ENCODE measurements at places on chromosomes 5 and 9.

DNA sequence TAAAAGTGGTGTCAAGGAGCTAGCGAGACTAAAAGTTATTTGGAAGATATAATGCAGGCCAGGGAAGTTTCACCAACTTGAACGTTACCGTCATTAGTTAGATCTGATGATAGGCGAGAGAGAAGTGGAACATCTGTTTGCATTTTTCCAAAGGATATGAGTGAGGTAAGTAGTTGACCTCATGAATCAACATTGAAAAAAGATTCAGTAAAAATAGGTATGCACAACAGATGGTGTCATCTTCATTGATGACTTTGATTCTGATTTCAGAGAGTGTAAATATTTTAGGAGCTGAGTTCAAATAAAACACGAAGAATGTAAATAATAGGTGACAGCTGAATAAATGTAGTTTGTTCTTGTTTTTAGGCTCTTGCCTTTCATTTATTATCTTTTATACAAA is 998.9 kb upstream of the CDH6 start:
- DNase-seq, result no peak

DNA sequence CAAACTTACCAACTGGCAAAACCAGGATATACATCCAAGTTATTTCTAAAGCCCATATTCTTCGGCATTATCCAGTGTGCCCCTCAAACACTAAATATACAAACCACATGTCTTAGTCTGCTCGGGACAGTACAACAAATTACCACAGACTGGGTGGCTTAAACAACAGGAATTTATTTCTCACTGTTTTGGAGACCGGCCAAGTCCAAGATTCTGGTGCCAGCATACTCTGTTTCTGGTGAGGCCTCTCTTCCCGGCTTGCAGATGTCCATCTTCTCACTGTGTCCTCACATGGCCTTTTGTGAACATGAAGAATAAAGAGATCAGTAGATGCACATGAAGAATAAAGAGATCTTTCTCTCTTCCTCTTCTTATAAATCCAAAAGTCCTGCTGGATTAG is 12.9 kb upstream of the SLCO6A1 start:
- no peak for DNase-seq

- no peak for DNase-seq
Observed at GRCh38 chr5:52269401-52269800, 518.3 kb upstream of the ITGA1 start.

- DNase-seq, result no peak
Observed at GRCh38 chr9:109560470-109561132, 62.5 kb upstream of the PTPN3 start.

DNA sequence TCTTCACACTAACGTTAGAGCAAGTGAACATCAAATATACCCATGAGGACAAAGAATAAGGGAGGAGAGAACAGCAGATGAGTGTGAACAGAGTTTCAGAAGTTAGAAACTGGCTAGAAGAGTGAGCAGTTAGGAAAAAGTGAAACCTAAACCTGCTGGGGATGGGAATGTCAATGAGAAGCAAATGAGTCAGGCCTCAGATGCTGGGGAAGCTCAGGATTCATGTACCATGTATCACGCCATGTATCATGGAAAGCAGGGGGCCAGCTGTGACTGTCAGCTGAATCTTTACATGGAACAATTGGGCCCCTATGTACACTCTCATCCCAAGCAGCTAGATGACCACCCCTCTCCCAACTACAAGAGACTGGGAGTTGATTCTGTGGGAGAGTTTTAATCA is 16.2 kb downstream of the GDF9 start:
- no peak for DNase-seq

DNA sequence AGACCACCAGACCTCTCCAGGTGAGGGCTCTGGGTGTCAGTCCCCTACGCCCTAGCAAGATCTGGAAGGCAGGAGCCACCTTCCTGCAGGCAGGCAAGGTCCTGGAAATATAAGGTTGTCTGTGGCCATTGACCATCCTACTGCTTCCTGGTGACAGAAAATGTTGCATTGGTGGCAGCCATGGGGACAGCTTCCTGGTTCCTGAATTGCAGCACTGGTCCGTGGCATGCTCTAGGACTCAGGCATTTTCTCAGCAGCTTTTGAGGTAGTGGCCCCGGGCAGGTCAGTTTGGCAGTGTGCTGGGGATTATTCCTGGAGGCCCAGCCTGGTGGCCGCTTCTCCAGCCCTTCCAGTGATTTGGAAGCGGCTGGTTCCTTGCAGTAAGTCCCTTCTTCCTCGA is 36.6 kb upstream of the KCNMB1 start:
- DNase-seq, result no peak

DNA sequence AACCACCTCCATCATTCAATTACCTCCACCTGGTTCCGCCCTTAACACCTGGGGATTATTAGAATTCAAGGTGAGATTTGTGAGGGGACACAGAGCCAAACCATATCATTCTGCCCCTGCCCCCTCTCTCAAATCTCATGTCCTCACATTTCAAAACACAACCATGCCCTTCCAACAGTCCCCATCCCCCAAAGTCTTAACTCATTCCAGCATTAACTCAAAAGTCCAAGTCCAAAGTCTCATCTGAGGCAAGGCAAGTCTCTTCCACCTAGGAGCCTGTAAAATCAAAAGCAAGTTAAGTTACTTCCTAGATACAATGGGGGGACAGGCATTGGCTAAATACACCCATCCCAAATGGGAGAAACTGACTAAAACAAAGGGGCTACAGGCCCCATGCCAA is 18.8 kb downstream of the PSIP1 start:
- DNase-seq, result no peak

- DNase-seq, result no peak
Observed at GRCh38 chr5:178423901-178424809, 166.0 kb downstream of the COL23A1 start.

GRCh38 chr5:146507428-146507827 is 8.6 kb downstream of the GPR151 start:
- DNase-seq, result no peak

DNA sequence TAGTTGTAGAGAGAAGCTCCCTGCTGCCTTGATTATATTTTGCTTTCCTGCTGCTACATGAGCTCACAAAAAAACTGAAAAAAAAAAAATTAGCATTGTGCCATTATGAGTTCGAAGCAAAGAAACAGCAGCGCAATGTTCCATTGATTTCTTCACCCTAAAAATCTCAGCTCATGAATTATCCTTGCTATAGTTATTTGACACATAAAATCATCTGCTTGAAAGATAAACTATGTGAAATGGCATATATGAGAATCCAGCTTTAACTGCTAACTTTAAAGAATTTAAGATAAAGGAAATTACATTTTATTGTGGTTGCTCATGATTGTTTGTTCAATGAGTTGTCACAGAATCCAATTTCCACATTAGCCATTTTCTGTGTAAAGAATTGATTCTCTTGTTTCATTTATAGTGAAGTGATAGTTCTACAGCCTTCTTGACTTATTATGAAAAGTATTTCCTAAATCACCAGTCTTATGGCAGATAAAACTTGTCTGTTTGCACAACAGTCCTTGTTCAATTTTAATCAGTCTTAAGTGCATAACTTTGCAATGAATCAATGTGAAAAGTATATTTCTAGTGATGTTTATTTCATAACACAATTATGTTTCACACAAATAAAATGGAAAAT is 1275.0 kb upstream of the CDH9 start:
- DNase-seq, result no peak

GRCh38 chr5:67897980-67898379 is 317.6 kb upstream of the PIK3R1 start:
- no peak for DNase-seq

- no peak for DNase-seq
Observed at GRCh38 chr9:122263699-122264349, 816 bp downstream of the RBM18 start.

- DNase-seq, result no peak
Observed at GRCh38 chr9:89483592-89484474, 14.1 kb downstream of the SEMA4D start.

- no peak for DNase-seq
Observed at GRCh38 chr9:134915046-134915985, 2.4 kb downstream of the FCN1 start.

- no peak for DNase-seq
Observed at GRCh38 chr5:1781726-1782384, 17.8 kb downstream of the MRPL36 start.

GRCh38 chr9:106893088-106893487 is 30.1 kb downstream of the ZNF462 start:
- no peak for DNase-seq

DNA sequence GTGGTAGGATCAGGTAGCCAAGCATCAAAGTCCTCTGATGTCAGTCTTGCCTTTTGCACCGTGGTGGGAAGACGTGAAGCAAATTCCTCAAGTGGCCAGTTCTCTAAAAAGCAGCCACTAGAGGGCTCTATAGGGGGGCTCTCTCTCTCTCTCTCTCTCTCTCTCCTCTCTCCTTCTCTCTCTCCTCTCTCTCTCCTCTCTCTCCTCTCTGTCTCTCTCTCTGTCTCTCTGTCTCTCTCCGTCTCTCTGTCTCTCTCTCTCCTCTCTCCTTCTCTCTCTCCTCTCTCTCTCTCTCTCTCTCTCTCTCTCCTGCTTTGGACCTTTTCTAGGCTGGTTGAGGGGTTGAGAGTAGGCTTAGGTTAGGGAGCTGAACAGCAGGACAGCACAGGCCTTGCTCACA is 13.9 kb upstream of the OSMR start:
- no peak for DNase-seq

DNA sequence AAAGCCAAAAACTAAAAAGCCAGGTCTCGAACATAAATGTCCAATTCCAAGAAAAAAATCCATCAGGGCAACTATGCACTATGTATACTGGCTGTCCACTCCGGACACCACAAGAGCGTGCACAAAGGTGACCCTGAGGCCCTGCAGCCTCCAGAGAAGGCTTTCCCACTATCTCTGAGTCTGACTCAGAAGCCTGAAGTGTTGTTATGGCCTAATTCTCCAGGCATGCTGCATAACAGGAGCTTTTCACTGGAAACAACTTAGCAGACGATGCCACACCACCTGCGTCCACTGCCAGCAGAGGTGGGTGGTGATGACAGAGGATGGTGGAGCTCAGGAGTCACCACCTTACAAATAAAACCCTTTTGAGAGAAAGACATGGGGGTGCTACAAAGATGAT is 63.7 kb downstream of the HABP4 start:
- DNase-seq, result no peak

DNA sequence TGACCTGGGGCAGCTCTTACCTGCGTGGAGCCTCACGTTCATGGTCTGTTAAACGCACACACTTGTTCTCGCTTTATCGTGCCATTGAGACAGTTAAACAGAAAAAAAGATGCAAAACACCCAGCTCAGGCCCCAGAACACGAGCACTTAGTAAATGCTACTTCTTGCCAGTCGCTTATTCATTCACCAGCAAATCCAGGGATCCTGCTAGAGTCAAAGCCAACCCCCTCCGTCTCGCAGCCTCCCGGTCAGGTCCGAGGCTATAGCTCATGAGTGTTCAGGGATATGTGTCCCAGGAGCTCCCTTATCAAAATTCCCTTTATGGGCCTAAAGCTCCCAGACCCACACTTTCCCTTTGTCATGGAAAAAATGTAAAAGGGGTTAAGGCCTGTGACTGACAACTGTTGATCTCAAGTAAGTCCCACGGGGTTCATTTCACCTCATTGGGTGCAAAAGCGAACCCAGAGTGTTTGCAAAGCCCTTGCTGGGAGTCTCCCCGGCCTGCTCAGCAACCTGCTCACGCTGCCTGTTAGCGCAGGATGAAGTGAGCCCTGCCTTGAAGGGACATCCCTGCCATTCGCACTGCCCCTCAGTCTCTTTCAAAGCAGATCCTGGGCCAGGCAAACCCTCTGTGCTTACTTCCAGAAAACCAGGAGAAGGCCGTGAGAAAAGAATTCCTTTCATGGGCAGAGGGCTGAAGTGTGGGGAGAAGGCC is 40.7 kb downstream of the HRH2 start:
- DNase-seq, result no peak

GRCh38 chr9:115513148-115513547 is 395.2 kb upstream of the TNC start:
- DNase-seq, result no peak

DNA sequence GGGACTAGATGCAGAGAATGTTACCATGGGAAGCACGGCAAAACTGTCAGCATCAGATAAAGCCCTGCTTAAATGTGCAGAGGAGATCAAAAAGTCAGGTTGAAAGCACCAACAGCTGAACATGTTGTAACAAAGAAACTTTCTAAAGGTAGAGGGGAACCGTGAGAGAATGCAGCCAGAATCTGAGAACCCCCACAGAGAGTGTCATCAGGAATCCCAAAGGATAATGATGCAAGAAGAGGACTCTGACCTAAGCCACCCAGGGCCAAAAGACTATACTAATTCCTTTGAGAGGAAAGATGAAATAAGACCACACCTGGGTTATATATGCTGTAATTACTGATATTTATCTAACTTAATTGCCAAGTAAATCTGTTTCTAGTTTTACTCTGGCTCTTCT is 116.6 kb downstream of the PCSK1 start:
- no peak for DNase-seq

DNA sequence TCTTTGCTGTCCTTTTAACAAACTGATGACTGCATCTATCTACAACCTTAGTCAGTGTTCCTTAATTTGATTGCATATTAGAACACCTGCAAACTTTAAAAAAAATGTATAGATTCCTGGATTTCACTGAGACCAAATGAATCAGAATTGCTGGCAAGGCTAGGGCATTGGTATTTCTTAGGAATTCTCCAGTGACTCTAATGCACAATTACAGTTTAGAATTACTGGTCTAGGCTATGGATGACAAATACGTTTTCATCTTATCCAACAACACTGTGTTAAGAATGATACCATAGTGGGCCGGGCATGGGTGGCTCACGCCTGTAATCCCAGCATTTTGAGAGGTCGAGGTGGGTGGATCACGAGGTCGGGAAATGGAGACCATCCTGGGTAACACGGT is 545.9 kb upstream of the RIOK2 start:
- no peak for DNase-seq

- DNase-seq, result no peak
Observed at GRCh38 chr5:143456952-143457547, 53.6 kb upstream of the NR3C1 start.

DNA sequence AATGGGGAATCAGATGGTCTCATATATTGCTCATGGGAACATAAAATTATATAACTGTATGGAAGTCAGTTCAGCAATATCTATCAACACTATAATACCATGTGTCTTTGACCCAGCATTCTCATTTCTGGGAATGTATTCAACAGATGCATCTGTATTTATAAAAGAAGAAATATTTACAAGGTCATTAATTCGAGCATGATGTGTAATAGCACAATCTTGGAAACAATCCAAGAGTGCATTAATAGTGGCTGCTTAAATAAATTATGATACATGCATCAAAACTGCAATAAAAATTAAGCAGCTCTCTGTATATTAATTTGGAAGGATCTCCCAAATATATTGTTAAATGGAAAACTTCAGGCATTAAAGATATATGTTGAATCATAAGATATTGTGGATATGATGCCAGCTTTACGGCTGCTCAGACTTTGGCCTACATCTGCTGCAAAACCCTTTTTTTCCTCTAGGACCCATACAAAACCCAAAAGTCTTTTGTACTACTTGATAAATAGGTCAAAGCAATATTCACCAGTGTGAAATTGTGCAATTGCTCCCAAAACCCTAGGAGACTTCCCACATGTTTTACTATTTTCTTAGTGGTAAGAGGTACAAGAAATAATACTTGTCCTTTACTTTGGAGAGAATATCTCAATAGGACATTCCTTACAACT is 45.3 kb upstream of the ISOC1 start:
- no peak for DNase-seq
